Stimulated activated CD8-positive, alpha-beta memory T cell treated with anti-CD3 and anti-CD28 coated beads, Interleukin-15, amount 100 ng/mL, for 4 hours (primary cell): ENCODE measurements at places on chromosomes 4 and X.

DNA sequence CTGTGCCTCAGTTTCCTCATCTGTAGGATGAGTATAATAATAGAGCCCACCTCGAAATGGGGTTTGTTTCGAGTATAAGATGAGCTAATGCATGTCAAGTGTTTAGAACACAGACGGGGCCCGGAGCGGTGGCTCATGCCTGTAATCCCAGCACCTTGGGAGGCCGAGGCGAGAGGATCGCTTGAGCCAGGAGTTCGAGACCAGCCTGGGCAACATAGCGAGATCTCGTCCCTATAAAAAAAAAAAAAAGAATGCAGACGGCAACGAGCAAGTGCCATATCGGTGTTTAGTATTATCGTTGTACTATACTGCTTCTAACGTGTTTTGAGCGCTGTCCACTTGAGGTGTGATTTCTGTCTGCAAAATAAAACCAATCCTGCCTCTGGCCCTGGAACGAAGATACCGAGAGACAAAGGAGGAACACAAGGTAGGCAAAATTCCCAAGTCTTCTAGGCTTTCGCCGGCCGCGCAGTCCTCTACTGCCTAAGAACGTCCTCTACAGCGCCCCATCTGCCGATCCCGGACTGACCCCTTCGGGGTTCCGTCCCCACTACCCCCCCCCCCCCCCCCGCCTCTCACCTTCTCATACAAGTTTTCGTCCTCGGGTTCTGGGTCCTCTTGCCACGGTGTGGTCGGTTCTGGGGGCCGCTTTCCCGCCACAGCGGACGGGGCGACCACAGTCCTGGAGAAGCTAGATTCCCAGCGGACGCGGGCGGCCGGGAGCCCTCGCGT, 442 bp downstream of the NDUFB11 start:
- DNase-seq, result no peak

DNA sequence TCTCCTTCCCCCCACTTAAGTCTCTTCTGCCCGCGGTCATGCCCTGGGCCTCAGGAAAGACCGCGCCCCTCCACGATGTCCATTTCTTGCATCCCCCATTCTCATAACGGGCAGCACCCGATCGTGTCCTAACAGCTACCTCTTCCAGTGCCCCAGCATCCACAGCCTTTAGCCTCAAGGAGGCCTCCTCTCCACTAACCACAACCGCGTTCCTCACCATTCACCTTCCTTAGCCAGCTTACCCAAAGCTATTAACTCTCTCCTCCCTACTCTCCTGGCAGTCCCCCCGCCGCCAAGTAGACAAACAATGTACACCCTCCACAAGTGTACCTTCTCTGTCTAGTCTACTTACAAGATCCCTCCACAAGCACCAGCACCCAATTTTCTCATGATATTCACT, 58.6 kb upstream of the PAGE5 start:
- no peak for DNase-seq

DNA sequence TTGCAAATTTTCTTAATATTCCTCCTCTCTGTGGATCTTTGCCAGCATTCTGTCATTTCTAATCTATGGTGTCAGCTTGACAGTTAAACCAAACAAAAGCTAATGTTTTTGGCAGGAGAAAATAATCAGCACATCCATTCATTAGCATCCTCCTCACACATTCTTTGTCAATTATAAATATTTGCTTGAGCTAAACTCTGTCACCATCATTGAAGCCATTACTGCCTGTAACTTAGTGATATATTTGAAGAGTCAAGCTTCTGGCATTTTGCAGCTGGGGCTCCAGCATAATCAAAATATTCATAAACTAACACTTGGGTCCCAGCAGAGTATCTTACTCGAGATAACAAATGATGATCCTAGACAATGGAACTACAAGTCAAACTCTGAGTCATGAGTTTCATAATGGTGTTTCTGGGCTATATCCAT, 126.1 kb downstream of the EIF4E start:
- DNase-seq, result no peak

GRCh38 chr4:122847931-122848330, 21.3 kb downstream of the FGF2 start:
- no peak for DNase-seq

DNA sequence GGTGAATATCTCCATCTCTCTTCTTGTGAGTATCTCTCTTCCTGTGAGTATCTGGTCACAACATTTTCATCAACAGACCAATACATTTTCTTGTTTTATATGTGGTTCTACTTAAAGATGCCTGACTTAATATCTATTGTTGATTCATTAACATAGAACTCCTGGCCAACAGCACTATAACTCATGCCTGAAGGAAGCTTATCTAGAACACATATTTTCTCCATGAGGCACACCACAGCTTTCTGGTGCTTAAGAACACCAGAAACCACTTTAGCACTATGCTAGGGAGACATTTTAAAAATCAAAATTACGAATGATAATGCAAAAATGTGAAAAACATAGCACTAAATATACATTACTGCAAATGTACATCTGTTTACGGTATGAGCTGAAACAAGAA, 190.4 kb downstream of the GABRB1 start:
- DNase-seq, result no peak

- no peak for DNase-seq
These were observed 125.9 kb upstream of the ETNPPL start for GRCh38 chr4:108888769-108889168.

DNA sequence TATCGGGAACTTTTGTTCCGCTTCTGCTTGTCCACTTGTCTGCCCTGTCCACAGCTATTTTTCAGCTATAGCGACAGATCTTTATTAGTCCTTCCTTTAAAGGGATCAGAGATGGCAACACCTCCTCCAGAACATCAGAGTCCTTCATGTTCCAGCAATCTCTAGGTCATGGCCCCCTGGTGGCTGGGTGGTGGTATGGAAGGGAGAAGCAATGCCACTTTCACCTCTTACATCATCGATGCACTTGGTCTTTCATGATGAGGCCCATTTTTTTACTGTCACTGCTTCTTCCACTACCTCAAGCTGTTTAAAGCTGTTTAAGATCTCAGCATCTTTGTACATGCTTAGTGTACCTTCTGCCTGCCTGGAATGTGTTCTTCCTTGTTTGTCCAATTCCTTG, 106.7 kb downstream of the ARHGAP6 start:
- peak; percentile 1 for DNase-seq

DNA sequence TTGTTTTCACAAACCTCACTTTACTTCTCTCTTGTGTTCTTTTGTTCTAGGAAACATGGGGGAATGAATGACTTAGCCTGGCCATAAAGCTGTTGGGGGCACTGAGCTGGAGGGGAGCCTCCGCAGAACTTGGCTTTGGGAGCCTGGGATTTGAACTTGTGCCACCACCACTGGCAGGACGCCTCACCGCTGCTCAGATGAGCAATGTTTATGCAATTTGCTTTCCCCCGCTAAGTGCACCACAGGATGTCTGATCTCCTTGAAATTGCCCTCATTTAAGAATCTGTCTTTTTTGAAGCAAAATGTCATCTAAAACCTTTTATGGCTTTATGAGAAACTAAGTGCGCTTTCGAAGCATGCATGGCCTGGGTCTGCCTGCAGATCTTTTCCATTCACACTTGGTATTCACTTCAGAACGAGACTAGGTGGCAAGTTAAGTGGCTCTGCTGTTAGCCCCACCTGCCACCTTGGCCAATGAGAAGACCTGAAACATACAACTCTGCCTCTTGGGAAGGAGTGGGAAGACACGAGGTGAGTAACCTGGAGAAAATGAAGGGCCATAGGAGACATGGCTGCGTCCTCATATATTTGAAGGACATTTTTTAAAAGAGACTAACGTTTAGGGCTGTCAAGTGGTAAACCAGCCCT, 119.3 kb downstream of the LDB2 start:
- DNase-seq, result no peak
